ENCODE measurements at places on chromosomes 5 and 9.

DNA sequence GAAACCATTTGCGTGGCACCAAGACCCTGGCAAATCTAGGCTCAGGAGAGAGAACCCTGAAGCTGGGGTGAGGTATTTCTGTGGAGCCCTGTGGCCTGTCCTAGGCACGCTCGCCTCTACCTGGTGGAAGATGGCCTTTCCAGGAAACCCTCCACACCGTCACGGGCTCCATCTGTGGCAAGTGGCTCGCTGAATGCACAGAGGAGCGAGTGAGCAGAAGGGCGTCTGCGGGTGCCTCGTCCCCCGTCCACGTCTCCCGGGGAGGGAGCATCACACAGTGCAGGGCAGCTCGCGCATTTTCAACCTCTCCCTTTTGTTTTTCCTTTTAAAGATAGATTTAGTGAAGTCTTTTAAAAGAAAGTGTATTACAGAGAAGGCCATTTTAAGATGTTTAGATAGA is 25.3 kb upstream of the RASGEF1C start:
- DNase-seq, result no peak

DNA sequence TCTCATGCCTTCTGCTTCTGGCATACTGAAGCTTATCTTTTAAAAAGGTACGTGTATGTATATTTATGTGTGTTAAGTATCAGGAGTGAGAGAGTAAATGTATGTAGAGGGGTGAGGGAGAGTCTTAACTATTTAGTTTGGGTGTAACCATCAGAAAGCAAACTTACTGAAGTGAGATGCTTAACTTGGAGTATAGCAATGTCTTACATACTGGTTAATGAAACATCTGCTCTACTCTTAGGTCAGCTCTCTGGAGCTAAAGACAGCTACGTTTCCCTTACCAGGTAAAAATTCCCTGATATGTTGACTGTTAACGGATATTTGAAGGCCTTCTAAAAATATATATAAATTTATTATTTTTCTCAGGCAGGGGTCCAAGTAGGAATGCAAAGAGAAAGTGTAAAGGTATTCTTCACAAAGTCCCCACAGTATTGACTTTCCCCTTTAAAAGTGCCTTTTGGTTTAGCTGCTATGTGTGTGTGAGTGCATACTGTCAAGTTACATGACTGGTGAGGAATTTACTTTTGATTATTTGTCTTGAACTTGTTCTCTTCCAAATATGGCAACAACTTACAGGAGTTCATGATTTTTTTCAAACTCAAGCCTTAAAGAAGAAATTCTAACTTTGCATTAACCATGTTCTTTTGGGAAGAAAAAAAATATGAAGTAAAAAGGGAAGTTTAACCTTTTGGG is 12.3 kb upstream of the C5orf24 start:
- no peak for DNase-seq

GRCh38 chr5:124782262-124782661 is 35.8 kb upstream of the ZNF608 start:
- DNase-seq, result no peak

- DNase-seq, result no peak
Measured at GRCh38 chr5:85388770-85389169, 1004.1 kb upstream of the EDIL3 start.

DNA sequence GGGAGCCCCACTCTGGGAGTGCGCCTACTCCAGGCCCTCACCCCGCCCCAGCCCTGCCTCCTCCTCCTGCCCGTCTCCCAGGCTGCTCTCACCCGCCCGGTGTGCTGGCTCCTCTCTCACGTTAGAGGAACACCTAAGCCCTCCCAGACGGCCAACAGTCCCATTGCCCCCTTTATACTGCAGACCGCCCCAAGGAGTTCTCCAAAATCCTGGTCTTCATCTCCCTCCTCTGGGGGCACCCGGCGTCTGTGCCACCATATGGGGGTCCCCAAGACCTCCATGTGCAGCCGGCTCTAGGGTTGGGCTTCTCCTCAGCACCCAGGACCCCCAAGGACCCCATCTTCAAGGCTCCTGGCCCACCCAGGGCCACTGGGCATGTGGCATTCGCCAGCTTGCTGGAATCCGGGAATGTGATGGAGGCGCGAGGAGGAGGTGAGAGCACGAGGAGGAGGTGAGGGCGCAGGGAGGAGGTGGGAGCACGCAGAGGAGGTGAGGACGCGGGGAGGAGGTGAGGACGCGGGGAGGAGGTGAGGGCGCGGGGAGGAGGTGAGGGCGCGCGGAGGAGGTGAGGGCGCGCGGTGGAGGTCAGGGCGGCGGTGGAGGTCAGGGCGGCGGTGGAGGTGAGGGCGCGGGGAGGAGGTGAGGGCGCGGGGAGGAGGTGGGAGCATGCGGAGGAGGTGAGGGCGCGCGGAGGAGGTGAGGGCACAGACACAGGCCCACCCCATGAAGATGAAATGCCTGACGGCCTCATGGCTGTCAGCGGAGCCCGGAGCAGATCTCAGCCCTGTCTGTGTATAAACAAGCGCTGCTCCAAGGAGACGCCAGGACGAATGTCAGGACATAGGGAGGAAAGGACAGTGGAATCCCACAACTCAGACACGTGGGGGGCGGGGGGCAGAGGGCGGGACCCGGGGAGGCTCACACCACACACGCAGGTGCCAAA is 41.2 kb downstream of the EXD3 start:
- DNase-seq, result no peak

DNA sequence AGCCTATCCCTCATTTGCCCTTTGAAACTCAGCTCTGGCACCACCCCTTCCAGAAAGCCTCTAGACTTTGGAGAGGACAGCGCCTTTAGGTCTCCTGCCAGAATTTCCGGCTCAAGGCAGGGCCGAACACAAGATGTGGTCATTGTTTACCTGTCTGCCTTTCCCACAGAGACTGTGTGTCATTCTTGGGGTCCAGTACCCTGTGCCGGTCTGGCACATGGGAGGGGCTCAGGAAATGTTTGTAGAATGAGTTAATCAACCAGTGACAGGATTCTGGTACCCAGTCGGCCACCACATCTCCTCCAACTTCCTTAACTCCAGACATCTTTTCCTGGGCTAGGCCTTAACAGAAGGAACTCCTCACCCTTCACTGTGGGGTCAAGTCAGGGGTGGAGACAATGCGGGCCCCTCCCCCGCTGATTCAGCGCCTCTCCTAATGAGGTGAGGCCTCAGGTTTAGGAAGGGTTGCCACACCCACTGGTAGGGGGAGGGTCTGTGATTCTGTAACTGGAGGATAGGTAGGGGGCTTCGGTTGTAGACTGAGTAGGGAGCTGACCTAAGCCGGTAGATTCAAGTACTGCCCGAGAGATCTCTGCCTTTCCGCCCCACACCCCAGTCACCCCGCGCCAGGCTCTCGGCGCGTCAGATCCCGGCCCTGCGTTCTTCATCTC is 29.3 kb downstream of the PCDH1 start:
- peak; percentile 85 for DNase-seq

- no peak for DNase-seq
Measured at GRCh38 chr5:150335778-150336177, 21.7 kb upstream of the TCOF1 start.

DNA sequence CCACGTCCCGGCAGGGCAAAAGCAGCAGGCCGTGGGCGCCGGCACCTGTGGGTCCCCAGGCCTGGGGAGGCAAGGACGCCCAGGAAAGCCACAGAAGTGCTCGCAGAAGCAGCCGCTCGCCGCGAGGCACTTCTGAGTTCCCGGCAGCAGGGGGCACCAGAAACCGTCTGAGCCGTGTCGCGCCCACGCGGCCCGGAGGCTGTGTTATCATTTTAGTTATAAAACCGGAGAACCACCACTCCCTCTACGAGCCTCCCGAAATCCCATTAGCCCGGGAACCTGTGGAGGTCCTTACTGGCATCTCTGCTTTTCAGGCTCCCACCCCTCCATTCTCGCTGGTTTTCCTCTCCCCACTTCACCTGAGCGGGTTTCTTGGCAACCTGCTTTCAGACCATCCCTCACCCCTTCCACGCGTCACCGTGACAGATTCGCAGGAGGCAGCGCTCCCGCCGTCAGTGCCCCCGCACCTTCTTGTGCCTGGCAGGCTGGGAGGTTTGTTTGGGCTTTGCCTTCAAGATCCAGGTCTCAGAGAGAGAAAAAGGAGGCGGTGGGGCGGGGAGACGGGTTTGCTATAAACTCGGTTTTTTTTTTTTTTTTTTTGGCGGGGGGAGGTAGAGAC is 2.3 kb downstream of the GDNF start:
- DNase-seq, result peak; percentile 84

- DNase-seq, result no peak
Measured at GRCh38 chr9:82732928-82733327, 330.0 kb downstream of the RASEF start.

DNA sequence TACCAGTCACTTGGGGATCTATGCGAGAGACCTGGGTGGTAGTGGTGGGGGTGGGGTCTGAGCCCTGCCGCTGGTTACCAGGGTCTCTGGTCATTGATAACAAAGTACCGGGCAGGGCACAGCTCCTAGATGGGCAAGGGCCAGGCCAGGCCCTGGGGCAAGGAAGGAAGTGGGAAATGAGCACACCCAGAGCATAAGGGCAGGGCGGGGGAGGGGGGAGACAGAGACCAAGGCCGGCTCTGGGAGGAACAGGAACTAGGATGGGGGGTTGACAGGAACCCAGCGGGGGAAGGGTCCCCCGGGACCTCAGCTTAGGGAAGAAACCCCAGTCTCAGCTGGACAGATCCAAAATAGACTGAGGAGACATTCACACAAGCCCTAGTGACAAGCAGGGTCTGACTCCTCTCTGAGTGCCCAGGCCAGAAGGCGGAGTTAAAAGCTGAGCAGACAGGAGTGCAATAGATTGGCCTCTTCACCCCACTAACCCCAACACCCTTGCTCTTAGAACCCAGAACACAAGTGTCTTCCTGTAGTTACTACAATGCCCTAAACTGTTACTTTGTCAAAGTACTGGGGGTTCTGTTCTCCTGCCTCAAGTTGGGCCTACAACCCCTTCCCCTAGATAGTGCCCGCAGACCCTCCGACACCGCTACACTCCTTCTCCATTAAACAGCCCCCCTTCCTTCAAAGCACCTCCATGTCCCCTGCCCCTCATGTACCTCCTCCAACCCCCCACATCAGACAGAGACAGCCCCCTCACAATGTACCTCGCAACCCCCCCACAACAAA is 628 bp downstream of the ATOSB start:
- DNase-seq, result peak; percentile 66

GRCh38 chr9:99072040-99072394 is 32.9 kb upstream of the TGFBR1 start:
- no peak for DNase-seq

GRCh38 chr5:43045236-43045635 is 5.1 kb upstream of the ANXA2R start:
- no peak for DNase-seq

DNA sequence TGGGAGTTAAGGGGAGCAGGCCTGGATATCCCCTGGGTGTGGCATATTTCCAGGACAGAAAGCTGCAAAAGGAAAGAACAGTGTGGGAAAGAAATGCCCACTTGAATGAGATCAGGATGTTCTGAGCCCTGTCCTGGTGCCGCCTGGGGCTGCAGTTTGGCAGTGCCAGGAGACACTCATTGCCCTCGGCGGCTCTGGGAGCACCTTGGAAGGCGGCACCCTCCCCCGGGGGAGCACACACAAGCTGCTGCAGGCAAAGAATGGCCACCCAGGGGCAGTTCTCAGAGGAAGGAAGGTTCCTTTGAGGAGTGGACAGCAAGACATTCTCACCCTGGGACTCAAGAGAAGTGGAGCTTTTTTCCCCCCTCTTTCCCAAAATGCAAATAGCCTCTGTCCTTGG is 305.3 kb downstream of the NTRK2 start:
- no peak for DNase-seq

GRCh38 chr5:51606921-51607320 is 223.7 kb downstream of the ISL1 start:
- DNase-seq, result no peak

DNA sequence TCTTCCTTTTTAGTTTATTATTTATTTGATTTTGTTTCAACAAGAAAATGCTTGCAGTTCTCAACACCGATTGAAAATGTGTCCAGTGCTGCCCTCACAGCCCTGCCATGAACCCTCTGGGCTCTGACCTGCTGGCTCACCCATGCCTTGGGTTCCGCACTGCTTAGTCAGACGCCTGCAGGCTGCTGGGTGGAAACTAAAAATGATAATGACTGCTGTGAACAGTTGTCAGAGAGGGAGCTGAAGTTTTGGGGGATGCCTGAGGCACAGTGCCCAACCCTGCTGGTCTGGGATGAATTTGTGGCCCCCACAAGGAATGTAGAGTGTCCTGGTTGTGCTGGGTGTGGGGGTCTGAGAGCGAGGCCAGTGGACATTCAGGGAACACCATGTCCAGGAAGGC is 22.2 kb upstream of the CFAP157 start:
- no peak for DNase-seq

DNA sequence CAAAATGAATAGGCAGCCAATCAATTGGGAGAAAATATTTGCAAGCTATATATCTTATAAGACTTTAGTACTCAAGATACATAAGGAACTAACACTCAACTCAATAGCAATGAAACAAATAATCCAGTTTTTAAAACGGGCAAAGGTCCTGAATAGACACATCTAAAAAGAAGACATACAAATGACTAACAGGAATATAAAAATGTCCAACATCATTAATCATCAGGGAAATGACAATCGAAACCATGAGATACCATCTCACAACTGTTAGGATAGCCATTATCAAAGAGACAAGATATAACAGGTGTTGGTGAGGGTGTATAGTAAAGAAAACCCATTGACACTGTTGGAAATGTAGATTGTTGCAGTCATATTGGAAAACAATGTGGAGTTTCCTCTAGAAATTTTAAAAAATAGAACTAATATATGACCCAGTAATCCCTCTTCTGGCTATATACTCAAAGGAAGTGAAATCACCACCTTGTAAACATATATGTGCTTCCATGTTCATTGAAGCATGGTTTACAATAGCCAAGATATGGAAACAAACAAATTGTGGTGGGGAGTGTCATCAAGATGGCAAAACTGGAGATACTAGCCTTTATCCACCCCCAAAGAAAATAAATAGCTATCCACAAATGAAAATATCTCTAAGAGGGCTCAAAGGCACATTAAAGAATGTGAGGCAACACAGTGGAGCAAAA is 13.9 kb upstream of the BTNL3 start:
- no peak for DNase-seq

DNA sequence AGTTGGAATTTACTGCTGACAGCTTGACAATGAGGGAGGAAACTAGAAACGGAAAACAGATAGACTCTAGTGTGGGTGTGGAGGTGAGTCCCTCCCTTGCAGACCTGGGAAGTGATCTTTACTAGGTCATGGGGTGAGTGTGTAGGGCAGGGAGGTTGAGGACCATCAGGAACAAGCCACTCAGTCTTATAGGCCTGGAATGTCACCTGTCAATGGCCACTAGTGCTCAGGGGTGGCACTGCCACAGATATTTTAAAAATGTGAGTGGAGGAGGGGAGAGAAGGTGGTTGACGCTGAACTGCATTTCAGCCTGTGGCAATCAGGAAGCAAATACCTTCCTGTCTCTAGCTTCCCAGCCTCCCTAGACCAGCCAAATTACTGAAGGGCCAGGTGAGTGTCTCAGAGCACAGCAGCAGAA is 9.0 kb downstream of the OR2S2 start:
- no peak for DNase-seq

DNA sequence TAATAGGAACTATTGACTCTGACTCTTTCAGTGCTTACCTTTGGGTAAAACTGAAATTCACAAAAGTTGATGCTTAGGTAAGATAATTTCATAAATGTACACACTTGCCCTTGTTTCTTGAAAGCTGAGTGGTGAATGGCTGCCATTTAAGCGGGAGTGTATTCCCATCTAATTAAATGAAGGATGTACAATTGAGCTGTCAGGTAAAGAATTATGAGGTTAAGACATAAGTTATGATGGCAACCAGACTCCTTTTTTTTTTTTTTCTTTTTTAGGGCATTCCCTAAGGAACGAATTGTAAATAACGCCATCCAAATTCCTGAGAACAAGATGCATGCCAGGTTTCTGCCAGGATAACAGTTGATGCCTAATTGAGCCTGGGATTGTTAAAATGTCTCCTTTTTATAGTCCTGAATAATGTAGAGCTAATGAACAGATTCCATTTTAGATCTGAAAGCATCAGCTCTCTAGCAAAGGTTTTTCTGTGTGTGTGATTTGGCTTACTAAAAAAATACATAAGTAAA is 199.7 kb downstream of the ISL1 start:
- no peak for DNase-seq

Measured in DMS53 (cell line).